ENCODE measurements at places on chromosomes 4 and X.

DNA sequence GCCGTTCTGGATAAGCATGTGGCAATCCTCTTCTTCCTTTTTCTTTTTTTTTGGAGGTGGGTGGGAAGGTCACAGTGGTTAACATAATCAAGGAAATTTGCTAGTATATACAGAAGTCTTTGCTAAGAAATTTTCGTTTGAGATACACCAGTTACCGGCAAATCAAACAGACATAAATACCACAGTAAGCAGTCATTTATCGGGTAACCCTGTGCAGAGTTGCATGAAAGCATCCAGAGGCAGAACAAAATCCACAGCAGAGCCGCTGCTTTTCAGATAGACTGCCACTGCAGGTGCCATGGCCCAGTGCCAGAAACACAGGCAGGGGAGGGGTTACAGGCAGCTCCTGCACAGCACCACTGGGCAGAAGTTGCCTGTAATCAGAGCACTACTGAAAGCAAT lies 179.1 kb upstream of the MAB21L2 start:
- peak; percentile 84 for DNase-seq

DNA sequence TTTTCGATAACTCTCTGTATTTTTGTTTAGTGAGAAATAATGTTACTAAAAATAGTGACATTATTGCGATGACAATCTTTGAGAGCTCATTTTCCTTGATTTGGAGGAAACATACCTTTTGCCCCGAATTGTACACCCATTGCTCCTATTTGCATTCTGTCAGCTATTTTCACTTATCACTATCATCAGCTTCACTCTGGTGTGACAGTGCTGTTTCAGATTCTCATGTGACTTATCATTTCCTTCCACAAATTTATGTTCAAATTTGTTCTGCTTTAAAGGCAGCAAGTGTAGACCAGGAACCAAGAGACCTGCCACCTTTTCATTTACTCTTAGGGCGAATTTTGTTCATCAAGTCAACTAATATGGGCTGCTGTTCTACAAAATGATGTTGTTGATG lies 179.4 kb downstream of the RBM46 start:
- no peak for DNase-seq

DNA sequence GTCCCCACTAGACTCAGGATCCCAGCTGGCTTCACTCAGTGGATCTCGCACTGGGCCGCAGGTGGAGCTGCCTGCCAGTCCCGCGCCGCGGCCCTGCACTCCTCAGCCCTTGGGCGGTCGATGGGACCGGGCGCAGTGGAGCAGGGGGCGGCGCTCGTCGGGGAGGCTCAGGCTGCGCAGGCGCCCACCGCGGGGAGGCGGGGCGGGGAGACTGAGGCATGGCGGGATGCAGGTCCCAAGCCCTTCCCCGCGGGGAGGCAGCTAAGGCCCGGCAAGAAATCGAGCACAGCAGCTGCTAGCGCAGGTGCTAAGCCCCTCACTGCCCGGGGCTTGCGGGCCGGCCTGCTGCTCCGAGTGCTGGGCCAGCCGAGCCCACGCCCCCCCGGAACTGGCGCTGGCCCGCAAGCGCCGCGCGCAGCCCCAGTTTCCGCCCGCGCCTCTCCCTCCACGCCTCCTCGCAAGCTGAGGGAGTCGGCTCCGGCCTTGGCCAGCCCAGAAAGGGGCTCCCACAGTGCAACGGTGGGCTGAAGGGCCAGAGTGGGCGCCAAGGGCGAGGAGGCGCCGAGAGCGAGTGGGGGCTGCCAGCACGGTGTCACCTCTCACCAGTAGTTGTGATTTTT lies 1038.0 kb downstream of the PCDH19 start:
- no peak for DNase-seq

DNA sequence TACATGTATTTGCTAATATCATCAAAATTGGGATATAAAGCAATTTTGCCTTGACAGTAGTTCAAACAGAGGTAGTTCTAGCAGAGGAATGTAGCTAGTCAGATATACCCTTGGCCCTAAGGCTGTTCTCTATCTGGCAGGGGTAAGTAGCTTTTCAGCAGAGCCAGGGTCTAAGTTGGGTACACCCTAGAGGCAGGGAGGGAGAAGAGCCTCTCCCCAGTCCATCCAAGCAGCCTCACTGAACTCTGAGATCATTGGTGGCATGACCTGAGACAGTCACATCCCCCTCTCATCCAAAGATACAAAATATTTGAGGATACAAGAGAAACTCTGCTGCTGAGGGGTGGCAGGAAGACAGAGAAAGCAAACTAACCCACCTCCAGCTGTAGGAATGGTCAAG lies 343.7 kb downstream of the DHX15 start:
- no peak for DNase-seq

DNA sequence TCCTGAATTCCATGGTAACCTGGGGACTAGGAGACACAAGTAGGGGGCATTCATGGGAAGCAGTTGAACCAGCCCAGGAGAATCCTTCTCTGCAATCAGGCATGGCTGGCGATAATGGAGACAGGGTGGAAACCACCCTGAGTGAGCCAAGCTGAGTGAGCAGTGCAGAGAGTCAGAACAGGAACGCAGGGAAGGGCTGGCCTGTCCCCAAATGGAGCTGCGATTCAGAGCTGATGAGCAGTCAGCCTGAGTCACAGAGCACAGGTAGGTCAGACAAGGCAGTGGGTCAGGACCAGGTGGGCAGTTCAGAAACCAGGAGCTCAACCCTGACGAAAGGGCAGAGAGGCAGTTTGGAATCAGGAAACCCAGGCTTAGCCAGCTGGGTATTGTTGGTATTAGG lies 129.0 kb downstream of the BTC start:
- no peak for DNase-seq

DNA sequence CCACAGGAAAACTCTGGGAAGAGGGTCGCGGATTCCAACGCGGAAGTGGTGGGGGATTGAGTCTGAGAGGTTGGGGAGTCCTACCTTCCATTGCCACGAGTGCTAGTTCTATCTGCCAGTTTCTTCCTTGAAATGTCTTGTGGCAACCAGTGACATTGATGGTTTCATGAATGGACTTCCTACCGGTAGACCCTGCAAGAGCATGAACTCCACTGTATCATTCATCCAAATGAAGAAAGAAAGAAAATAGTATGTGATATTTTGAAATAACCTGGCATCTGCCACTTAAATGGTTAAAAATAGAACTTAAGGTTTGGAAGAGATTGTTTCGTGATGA lies 1.1 kb upstream of the SLC10A7 start:
- no peak for DNase-seq

GRCh38 chr4:42284030-42284429 lies 113.3 kb upstream of the SHISA3 start:
- no peak for DNase-seq

GRCh38 chr4:14650127-14650526 lies 352.2 kb upstream of the CPEB2 start:
- no peak for DNase-seq

DNA sequence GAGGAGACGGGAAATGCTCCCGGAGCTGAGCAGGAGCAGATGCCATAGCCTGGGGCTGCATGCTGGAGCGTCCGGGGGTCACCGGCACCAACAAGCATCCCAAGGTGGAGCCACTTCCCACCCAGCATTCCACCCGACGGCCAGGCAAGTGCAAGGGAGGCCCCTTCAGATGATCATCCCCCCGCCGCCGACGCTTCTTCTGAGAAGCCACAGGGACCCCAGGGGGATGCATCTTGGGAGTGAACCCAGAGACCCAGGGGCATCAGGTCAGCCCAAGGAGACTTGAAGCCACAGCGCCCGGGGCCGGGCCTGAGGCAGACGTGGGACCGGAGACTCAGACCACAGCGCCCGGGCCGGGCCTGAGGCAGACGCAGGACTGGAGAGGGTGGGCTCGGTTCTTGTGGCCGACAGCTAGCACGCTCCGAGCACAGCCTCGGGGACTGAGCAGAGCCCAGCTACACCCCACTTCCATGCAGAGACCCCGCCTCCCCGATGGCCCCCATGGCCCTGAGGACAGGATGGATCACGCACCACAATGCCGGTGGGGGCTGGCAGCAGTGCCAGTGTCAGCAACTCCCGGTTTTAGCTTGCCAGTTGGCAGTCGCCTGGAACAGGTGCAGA lies 33.0 kb upstream of the CPLX1 start:
- no peak for DNase-seq

DNA sequence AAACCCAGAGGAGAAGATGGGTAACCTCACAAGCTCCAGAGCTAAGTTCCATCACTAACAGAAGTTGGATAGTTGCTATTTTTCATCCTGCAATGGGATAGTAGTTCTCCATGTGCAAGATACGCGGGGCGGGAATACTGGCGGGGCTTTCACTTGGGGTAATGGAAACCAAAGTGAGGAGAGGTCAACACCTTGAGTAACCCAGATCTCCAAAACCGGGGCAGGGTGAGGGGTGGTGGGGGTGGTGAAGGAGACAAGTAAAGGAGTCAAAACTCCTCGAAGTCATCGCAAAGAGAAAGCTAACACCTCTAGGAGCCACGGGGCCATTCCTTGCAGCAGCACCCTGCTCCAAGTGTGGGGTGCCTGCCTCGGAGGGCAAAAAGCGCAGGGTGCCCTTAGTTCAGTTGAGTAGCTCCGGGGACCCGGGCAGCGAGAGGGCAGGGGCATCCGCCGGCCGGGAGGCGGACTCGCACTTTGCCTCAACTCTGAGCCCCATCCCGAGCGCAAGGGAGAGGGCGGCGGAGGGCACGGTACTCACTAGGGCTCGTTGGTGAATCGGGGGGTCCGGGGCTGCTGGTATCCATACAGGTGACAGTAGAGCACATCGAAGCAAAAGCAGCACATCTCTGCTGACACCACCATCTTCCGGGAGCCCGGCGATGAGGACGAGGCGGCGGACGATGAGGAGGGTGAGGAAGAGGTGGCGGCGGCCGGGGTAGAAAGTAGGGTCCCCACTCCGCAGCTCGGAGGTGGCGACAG lies 645 bp downstream of the AMMECR1 start:
- DNase-seq: peak; percentile 16

DNA sequence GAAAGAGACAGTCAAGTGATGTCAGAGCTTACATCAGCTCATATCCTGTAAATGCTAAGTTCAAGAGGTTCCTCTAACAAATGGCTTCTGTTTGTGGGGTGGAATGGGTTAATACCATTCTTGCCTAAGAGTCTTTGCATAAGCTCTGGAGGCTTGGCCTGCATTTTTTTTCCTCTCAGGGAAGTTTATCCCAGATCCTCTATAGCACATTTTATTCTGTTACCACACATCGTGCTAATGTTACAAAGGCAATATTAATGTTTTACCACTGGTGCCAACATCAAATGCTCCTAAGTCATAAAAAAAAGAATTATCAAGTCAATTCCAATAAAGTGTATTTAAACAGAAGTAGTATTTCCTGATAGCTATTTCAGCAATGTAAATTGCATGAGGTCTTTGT lies 2.9 kb upstream of the ADH6 start:
- DNase-seq: no peak

- no peak for DNase-seq
Measured at GRCh38 chr4:184400891-184401290, 73.5 kb downstream of the IRF2 start.

- DNase-seq: peak; percentile 2
Measured at GRCh38 chrX:14673764-14674163, 144.4 kb downstream of the GLRA2 start.

DNA sequence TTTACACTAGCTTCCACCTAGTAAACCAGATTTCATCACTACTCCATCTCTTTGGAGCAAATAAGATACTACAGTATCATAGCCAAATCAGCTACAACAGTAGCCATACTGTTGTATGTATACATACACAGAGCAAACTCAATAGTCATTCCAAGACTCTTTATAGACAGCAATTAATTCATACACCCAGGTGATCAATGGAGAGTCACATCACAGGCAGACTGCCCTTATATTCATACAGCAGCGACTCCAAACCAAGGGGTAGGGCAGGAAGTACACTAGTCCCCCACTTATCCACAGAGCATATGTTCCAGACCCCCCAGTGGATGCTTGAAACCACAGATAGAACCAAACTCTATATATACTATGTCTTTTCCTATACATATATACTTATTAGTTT lies 76.6 kb downstream of the FBXW7 start:
- DNase-seq: no peak

GRCh38 chr4:988726-989721 lies 2.2 kb downstream of the IDUA start:
- DNase-seq: no peak

DNA sequence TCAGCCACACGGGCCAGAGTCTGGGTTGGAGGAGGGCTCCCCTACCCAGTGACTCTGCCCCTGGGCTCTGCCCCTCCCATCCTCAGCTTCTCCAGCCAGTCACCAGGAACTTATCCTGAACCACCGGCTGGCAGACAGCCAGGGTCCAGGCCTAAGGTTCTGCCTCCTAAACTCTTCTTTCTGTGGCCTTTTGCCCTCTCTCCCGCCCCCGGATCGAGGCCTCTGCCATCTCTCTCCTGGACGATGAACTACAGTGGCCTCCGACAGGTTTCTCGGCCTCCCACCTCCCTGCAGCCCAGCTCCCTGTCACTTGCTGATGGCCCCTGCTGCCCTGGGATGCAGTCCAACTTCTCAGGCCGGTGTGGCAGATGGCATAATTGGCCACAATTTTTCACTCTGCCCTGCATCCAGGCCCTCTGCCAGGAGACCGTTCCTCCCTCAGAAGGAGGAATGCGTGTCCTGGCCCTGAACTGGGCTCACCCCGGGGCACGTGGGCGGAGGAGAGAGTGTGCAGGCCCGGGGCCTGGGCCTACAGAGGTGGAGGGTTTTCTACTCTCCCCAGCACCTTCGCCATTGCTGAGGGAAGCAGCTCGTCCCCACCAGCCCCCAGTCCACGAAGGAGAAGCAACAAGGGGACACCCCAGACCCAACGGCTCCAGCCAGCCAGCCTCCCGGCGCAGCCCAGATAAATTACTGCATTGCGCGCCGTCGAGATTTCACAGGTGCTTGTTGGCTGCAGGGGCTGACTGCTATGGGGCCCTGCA lies 81.9 kb upstream of the LRPAP1 start:
- peak; percentile 85 for DNase-seq

GRCh38 chrX:123743312-123743711 lies 10.5 kb upstream of the THOC2 start:
- no peak for DNase-seq

- no peak for DNase-seq
Measured at GRCh38 chrX:66005830-66006449, 33.9 kb downstream of the VSIG4 start.

- DNase-seq: no peak
Measured at GRCh38 chr4:41070516-41071281, 143.6 kb downstream of the APBB2 start.

GRCh38 chrX:131734621-131735020 lies 190.7 kb downstream of the OR13H1 start:
- no peak for DNase-seq

- no peak for DNase-seq
Measured at GRCh38 chr4:94897023-94897422, 139.3 kb downstream of the BMPR1B start.

GRCh38 chr4:95360256-95360903 lies 188.4 kb downstream of the UNC5C start:
- no peak for DNase-seq

DNA sequence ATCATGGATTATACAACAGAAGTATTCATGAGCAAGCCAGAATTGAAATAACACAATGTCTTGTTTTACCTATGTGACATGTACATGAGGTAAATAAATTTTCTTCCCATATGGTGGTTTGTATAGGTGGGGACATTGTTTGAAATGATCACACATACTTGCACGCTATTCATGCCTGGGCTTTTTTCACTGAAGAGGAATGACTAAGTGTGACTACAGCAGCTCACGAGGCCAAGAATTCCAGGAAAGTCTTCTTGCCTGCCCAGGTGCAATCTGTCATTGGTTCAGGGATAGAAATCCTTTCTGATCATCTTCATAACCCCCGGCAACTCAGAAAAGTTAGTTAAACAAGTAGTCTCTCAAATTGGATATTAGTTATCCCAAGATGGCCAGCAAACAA lies 36.3 kb upstream of the AREG start:
- DNase-seq: no peak

- DNase-seq: no peak
Measured at GRCh38 chr4:56066493-56066892, 117.7 kb downstream of the CEP135 start.
